ENCODE measurements at places on chromosomes 7 and 10.

GRCh38 chr7:3544202-3544601 lies 243.2 kb downstream of the SDK1 start:
- no peak for DNase-seq

- DNase-seq, result no peak
Observed at GRCh38 chr10:77165445-77166208, 472.0 kb downstream of the KCNMA1 start.

DNA sequence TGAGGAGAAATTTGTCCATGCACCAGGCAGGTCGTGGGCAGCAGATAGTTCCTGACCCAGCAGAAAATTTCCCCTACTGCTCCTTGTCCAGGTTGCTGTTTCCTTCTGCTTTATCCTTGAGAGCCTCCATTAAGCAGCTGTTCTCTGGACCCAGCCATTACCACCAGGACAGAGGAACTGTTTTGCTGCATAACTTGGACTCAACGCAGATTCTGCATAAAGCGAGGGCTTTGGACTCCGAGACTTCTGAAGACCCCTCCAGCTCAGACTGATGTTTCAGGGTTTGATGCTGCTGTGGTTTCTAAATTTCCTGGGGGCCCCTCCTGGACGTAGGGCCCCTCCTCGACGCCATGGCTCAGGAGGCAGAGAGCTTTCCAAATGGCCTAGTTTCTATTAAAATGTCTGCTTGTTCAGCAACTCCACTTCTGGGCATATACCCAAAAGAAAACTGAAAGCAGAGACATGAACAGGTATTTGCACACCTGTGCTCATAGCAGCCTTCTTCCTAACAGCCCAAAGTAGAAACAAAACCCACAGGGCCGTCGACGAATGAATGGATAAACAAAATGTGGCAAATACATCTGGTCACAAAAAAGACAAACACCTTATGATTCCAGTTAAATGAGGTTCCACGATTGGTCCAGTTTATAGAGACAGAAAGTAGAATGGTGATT lies 28.3 kb upstream of the LMTK2 start:
- no peak for DNase-seq

- DNase-seq, result no peak
Observed at GRCh38 chr7:64753032-64753431, 41.2 kb upstream of the ZNF138 start.

All from head of caudate nucleus (tissue), 42 donors.